K562 (cell line): ENCODE measurements at places on chromosomes 3 and 15.

- H3K4me3 ChIP-seq, result no peak overlapping the region
- no peaks in the 10 kb centered on the region for H3K27me3 ChIP-seq
- peak; percentile 60 for DNase-seq
Measured at GRCh38 chr15:66891776-66892175, 173.6 kb upstream of the SMAD3 start.

GRCh38 chr15:38176155-38176554 lies 76.5 kb upstream of the SPRED1 start:
- no peaks in the 10 kb centered on the region for H3K4me1 ChIP-seq
- DNase-seq, result peak; percentile 6

- peak; percentile 28 for DNase-seq
- peaks cover 24% of the 10 kb centered on the region; the same call in 1 of the 3 replicates for H3K36me3 ChIP-seq
- H3K27ac ChIP-seq, result peak overlapping the region; percentile 100
- H3K27me3 ChIP-seq, result no peaks in the 10 kb centered on the region
Measured at GRCh38 chr15:41115161-41115651, 874 bp downstream of the INO80 start.

DNA sequence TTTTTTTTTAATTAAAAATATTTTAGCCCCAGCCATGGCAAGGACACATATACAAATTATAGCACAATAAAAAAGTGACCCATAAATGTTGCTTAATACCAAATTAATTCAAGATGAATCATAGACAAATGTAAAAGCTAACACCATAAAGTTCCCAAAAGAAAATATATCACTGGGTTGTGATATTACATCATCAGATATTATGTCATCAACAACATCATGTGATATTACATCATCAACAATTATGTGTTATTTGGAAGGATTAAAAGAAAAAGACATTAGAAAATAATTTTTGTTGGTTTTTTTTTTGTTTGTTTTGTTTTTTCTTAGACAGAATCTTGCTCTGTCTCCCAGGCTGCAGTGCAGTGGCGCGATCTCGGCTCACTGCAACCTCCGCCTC lies 34.5 kb upstream of the ABHD10 start:
- no peak overlapping the region for H3K27ac ChIP-seq
- H3K27me3 ChIP-seq, result no peaks in the 10 kb centered on the region
- H3K4me3 ChIP-seq, result no peak overlapping the region
- no peaks in the 10 kb centered on the region for H3K36me3 ChIP-seq
- no peaks in the 10 kb centered on the region for H3K4me1 ChIP-seq
- no peak for DNase-seq

GRCh38 chr3:82145742-82146141 lies 384.3 kb upstream of the GBE1 start:
- H3K4me3 ChIP-seq, result no peak overlapping the region
- H3K36me3 ChIP-seq, result no peaks in the 10 kb centered on the region
